GM04503 (cell line): ENCODE measurements at places on chromosomes 16 and 17.

DNA sequence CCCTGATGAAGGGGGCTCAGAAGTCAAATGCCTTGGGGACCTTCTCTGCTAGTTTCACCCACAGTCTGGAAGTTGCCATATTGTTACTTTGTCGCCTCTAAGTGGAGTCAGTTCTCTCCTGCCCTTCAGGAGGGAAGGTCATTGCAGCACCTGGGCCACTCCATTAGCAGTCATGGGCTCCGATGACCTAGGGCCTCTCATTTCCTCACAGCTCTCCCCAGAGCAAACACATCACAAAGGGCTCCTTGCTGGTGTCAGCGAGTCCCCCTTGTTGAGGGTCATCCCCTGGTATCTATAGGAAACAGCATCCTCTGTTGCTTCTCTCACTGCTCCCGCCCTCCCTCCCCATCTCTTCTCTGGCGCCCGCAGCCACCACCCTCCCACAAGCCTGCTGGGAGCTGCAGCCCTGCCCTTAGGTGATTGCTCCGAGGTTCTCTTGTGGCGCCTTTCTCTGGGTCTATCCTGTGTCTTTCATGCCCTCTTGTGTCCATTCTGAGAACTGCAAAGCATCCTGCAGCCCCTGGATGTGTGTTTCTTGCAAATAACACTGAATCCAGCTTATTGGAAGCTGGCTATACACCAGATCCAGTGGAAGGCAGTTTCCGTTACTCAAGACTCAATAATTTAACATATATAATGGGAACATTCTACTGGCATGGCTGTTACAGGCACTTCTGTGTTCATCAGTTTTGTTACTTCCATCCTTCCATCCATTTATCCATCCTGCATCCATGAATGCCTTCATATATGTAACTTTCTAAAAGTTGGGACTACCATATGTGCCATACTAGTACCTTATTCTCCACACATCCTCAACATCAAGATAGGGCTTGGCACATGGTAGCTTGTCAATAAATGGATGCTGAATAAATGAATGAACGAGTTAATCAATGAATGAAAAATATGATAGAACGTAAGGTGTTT lies 21.2 kb downstream of the PDILT start:
- peak; percentile 13 for DNase-seq

GRCh38 chr17:74082886-74083285 lies 120.6 kb upstream of the RPL38 start:
- no peak for DNase-seq

- no peak for DNase-seq
These were observed 60.1 kb upstream of the TMEM132E start for GRCh38 chr17:34519282-34519681.

DNA sequence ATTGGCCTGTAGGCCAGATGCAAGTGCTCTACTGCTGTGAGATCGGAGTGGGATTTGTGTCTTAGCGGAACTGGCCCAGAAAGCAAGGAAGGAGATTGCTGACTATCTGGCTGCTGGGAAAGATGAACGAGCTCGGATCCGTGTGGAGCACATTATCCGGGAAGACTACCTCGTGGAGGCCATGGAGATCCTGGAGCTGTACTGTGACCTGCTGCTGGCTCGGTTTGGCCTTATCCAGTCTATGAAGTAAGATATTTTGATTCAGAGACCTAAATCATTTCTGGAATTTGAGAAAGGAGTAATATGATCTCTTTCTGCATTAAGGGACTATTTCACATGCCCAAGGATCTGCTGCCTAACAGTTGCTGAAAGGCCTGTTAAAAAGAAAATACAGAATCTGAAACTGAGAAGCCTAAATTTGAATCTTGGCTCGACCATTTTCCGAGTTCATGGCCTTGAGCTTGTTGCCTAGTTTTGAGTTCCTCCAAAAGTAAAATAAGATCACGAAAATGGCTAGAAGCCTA lies 21.1 kb downstream of the IST1 start:
- no peak for DNase-seq

GRCh38 chr17:3546997-3547396 lies 10.6 kb downstream of the TRPV3 start:
- no peak for DNase-seq

- DNase-seq, result no peak
These were observed 5.7 kb downstream of the LAT start for GRCh38 chr16:28990375-28991040.
